ENCODE measurements at places on chromosomes 12 and 14.
A peak's percentile ranks its signal among the peaks of the same experiment; 100 is the strongest.

GRCh38 chr12:5076761-5077160 lies 33.1 kb downstream of the KCNA5 start:
- DNase-seq, result no peak

GRCh38 chr12:23834076-23834475 lies 115.4 kb downstream of the SOX5 start:
- no peak for DNase-seq

DNA sequence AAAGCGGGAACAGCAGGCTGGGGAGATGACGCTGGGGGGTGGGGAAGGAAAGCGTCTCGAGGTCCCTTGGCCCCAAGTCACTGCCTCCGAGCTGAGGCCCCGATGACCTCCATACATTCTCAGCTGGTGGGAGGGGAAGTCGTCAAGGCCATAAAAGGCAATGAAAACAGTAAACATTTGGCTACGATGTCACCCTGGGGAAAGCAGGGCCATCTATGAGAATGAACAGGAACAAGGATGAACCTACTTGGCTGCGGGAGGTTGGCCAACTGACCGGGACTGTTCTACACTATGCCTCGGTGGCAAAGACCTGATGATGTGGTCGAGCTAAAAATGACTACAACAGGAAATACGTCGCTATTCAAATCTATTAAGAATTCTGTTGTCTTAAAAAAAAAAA lies 19.5 kb downstream of the PRKAB1 start:
- no peak for DNase-seq

GRCh38 chr12:18861287-18861858 lies 123.5 kb downstream of the CAPZA3 start:
- peak; percentile 36 for DNase-seq

DNA sequence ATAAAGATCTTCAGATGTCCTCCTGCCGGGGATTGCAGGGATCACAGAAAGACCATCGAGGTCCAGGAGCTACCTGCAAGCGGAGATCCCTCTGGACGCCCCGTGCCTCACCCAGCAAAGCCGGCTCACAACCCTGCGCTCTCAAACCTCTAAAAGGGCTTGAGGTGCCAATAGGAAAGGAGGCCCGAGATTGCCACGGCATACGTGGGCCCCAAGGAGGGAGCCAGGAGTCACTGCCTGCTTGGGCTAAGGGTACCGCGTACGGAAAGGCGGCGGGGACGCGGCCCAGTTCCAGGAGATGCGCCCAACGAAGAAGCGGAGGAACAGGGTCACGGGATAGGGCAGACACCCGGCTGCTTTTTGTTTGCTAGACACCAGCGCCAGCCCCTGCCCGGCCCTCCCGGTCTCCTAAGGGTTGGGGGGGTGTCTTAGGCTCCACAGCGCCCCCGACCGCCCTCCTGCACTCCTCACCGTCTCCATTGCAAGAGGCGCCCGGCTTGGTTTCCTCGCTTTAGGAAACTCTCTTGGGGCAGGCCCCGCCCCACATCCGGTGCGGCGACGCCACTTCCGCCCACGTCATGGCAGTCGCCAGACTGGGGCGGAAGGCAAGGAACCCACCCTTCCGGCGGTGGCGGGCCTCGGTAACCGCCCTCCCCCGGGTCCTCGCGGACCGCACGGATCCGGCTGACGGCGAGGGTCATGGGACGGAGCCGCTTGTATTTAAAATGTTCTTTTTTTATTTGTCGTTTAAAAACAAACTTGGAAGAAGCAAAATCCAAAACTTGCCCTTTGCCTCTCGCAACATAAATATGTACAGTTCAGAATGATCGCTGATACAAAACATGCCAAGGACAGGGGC lies at the start of gene PRKAG1:
Gene PRKAG1 (minus strand): TSS at position 516 of the 859 bp plus-strand sequence. CDS start 36 bp downstream, at position 480.
- DNase-seq, result peak; percentile 98

GRCh38 chr12:124259154-124260066 lies 35.5 kb upstream of the RFLNA start:
- peak; percentile 50 for DNase-seq

GRCh38 chr12:107822356-107822755 lies 47.9 kb downstream of the ASCL4 start:
- DNase-seq, result no peak

DNA sequence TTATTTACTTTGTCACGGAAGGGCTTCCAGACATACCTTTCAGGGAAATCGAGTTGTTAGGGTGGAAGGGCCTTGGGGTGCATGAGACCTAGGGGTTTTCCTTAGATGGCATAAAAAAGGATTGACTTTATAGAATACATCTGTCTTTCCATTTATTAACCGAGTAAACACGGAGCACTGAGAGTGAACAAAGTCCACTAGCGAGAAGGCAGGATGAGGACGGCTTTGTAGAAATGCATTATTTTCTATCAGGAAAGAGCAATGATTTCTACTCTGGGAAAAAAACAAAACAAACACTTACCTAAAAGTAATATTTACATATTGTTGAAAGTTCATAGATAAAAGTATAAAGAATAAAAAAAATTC lies 91.8 kb downstream of the RCOR1 start:
- no peak for DNase-seq

- DNase-seq, result no peak
Observed at GRCh38 chr12:3972576-3972975, 99.4 kb upstream of the PARP11 start.

Data from fibroblast of skin of right biceps (primary cell).